ENCODE measurements at places on chromosomes 16 and 17. TPM values are rescaled to one million over a fixed set of nuclear protein-coding genes. Genes with fewer than 3 reads are reported as not detected.

CRHR1 gene
- total RNA-seq = 0.07 TPM

VMO1 gene
- total RNA-seq = 0.68 TPM

HS3ST2 gene
- not detected for total RNA-seq

HSD11B2 gene
- 2.4 TPM for total RNA-seq

SLC25A19 gene
- 20.8 TPM for total RNA-seq

ELMO3 gene
- 0.70 TPM for total RNA-seq

UNC13D gene
- total RNA-seq = 6.2 TPM

SRR gene
- 8.5 TPM for total RNA-seq

VPS35 gene
- 79.3 TPM for total RNA-seq

KRT9 gene
- total RNA-seq = not detected

NPTX1 gene
- 209 TPM for total RNA-seq

TBC1D3B gene
- total RNA-seq = 2.9 TPM

NOD2 gene
- not detected for total RNA-seq

PIRT gene
- not detected for total RNA-seq

MNT gene
- 16.0 TPM for total RNA-seq

GP1BA gene
- total RNA-seq = not detected

FLYWCH1 gene
- total RNA-seq = 17.9 TPM

Data from A549 treated with Mapracorat at 1 μM for 4 hours (cell line).